Pons (tissue), 1 donor: ENCODE measurements at places on chromosomes 12 and 14.
A peak's percentile ranks its signal among the peaks of the same experiment; 100 is the strongest.

GRCh38 chr14:58571769-58572472, 65.8 kb upstream of the DACT1 start:
- no peak for DNase-seq

DNA sequence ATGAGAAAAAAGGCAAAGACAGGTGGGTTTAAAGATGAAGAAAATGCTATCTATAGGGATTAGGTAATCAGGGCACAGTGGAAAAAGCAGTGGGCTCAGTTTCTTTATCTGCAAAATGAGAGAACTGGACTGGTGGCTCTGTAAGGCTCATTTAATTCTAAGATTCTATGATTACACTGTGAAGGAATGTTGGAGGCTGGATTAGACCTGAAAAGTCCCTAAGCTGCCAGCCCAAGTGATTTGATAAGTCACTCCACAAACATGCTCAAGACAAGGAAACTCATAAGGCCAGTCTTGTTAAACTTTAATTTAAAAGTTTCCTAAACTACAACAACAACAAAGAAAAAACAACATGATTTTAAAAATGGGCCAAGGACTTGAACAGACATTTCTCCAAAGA, 75.1 kb downstream of the DCAF5 start:
- no peak for DNase-seq

- DNase-seq: no peak
These were observed 61.4 kb upstream of the PCED1B start for GRCh38 chr12:47017901-47018475.

DNA sequence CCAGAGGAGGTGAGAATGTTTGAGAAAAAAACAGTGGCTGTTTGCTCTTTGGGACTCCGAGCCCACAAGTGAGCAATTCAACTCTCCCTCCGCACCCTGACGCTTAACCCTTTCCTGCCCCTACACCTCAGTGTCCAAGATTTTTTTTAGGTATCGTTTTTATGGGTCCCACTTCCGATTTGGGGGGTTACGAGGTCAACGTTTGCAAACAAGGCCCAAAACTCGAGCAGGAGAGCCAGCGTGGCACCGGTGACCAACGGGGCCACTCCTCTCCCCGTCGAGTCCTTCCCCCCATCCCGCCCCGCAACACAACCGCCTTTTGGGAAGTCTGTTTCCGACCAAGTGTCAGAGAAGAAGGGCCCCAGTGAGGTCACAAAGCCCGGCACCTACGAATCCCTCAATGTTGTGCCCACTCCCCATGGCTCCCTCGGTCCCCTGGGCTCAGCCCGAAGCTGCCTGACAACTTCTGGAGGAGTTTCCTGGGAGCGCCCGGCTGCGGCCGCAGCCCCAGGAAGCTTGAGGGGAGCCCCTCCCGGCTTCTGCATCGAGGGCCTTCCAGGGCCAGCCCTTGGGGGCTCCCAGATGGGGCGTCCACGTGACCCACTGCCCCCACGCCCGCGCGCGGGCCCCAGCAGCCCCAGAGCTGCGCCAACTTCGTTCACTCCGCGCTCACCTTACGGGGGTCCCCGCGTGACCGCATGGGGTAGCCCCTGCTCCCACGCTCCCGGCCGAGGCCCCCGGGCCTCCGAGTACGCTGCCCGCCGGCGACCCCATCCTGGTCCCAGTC, 1.2 kb downstream of the CDK2AP1 start:
- peak; percentile 50 for DNase-seq

- no peak for DNase-seq
These were observed 11.6 kb upstream of the SMCO2 start for GRCh38 chr12:27434673-27435565.

DNA sequence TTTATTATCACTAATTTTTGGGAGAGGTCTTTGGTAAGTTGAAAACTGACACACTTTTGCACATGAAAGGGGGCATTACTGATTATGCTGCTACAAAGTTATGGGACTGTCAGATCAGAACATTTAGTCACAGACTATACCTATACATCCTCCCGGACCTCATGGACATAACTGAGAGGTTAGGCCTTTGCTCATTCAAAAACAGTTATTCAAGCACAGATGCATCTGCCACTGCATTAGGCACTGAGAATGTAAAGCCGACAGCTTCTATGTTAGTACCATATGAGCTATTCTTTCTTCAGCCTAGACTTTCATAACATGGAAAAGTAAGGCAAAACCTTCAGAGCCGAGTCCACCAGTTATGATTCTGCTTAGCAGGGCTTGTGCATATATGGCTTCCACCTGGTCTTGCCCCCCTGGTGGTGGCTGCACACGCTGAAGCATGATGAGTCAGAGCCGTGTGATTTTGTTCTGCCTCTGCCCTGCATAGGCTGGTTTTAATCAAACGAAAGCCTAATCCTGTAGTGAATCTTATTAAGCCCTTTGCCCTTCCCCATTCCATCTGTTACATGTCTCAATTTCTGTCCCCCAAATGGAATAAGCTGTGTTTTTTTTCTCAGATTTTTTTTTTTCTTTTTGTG, 21.8 kb upstream of the RNU6-8 start:
- DNase-seq: peak; percentile 57

GRCh38 chr14:97642631-97643030, 845.4 kb downstream of the VRK1 start:
- DNase-seq: no peak

DNA sequence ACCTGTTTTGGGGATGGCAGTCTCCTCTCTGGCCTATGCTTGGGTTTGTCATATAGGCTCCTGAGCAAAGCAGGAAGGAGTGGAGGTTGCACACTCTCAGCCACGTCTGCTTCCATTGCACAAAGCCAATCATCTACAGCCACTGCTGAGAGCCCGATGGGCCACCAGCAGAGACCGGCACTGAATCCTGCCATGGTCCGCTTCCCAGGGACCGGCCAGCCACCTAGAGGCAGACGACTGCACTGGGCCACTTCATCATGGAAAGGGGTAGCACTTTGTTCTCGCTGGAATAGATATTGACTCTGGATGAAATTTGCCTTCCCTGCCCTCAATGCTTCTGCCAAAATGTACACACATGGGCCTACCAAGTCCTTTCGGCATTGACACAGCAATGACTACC, 22.3 kb downstream of the DLK1 start:
- no peak for DNase-seq

DNA sequence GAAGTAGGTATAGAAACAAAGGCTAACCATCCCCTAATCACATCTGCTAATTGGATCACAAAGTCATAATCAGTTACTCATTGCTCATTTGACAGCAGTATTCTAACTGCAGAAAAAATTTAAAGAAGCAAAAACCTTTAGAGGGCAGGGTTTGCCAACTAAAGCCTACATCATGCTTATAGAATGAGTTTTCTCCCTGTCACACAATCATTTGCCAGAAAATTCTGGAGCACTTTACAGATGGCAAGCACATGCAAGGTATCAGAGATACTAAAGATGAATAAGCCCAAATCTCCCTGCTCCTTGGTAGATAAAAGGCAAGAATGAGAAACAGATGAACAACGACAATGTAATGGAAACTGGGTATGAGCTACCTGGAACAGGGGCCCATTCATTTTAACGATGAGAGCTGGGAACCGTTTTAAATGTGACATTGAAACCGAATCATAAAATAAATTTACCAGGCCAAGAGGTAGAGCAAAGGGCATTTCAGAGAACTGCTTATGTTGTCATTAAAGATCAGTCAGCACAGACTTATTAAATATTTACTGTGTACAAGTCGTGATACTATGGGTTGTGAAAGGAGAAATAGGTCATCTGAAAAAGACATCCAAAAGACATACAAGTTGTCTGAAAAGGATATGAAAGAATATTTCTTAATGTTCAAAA, 211.4 kb upstream of the ABCD2 start:
- DNase-seq: no peak

DNA sequence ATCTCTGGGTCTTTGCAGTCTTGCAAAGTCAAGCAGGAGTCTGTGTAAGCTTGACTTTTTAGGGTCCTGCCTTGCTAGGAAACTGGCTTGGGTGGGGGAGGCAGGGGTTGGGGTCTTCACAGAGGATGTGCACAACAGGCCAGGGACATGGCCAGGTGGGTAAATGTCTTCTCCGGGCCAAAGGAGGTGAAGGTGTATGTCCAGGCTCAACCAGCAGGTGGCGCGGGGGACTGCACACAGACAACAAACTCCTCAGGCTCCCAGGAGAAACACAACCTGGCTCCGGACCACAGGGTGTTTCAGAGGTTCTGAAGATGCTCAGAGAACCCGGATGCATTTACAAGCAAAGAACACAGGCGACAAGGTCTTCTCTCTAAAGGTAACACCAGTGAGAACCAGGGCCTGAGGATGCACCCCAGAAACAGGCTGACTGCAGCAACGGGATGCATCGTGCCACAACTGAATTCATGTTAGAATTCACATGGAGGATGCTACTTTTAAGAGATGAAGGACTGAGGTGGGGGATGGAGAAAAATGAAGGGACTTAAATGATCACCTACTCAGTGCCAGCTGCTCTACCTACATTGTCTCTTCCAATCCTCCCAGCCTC, 56.0 kb downstream of the PLEKHG3 start:
- DNase-seq: no peak

- peak; percentile 24 for DNase-seq
These were observed 97.6 kb downstream of the TGFB3 start for GRCh38 chr14:75884198-75884611.

DNA sequence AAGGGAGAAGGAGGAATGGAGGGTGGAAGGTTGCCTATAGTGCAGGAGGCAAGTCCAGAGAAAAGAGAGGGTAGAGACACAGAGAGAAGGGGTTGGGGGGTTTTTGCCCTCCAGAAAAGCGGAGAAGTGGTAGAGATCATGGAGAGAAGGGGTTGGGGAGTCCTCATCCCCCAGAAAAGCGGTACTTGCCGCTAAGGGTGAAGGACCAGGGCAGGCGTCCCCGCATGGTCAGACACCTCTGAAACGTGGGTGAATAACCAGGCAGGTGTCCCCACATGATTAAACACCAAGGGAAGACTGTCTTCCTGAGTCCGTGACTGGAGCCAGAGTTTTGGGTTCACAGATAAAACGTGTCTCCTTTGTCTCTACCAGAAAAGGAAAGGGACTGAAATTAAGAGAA, 439.0 kb downstream of the SOX5 start:
- DNase-seq: no peak

DNA sequence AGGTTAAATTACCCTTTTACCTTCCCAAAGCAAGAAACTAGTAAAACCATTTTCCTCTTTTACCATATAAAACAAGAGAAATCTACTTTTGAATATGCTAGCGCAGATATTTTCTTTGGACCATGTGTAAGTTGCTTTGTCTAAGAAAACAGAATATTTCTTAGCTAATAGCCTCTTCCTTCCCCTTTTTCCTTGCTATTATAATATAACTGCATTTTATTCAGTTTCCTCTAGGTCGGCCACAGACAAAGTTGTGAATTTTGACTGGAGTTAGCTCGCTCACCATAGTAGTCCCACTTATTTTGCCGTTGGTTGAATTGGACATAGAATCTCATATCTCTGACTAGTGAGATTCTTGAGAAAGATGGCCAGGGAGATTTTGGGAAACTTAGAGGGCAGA, 115.6 kb downstream of the PLEKHA5 start:
- no peak for DNase-seq

- peak; percentile 24 for DNase-seq
These were observed 164.3 kb downstream of the SLC5A8 start for GRCh38 chr12:101045486-101046464.

DNA sequence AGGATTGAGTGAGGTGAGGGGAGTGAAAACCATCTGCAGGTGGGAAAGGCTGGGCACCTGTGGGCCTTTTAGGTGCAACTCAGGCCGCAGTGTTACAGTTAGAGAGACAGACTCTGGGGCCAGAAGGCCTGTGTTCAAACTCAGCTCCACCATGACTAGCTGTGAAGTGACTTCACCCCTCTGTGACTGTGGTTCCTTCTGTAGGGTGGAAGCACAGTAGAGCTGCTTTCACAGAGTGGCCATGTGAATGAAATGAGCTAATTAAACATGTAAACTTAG, 25.0 kb downstream of the RBM19 start:
- no peak for DNase-seq

- no peak for DNase-seq
These were observed 217.9 kb downstream of the AEBP2 start for GRCh38 chr12:19657118-19657731.

DNA sequence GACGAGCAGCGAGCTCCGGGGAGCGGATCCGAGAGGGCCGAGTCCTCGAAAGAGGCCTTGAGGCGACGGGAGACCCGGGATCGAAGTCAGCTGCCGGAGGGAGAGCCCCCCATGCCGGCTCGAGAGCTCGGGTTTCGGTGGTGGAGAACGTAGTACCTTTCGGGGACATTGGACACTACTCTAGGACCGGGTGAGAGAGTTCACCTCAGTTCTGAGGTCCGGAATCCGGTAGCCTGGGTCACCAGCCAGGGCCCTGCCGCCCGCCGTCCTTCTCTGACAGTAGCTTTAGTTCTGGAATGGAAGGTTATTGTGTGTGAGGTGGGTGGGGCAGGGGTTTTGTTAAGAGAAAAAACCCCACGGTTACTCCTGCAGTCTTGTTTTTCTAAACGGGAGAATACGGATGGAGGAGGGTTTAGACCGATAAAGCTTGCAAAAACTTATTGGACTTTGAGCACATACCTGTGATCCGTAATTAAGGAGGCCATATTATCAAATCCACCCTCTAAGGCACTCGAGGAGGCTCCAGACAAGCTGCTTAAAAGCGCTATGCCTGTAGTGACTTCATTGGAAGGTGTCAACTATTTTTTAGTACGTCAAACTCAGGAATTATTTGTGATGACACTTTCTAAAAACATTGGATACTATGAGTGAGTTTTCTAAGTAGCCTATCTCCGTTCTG, 765 bp downstream of the SCYL2 start:
- DNase-seq: peak; percentile 19

GRCh38 chr12:25558586-25558985, 5.5 kb upstream of the LMNTD1 start:
- DNase-seq: no peak

GRCh38 chr12:107515446-107515958, 170.1 kb upstream of the PWP1 start:
- peak; percentile 37 for DNase-seq

GRCh38 chr12:80173083-80173864, 73.9 kb downstream of the OTOGL start:
- no peak for DNase-seq

DNA sequence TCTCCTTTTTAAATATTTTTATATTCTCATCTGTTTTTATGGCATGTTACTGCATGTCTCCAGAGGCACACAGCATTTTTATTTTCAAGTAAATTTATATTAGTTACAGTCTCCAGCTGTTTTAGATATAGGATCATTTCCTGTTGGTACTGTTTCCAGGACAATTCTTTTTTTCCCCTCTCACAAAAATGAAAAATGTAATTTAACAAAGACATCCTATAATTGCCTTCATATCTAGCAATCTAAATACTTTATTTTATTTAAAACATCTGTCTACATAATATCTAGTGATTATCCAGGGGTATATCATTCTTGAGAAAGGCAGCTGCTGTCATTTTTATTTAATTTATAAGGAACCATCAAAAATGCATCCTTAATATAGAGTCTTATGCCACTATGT, 272.4 kb upstream of the NPAS3 start:
- DNase-seq: no peak
